ENCODE measurements at places on chromosomes 5 and 9.

- DNase-seq, result no peak
These were observed 154.1 kb downstream of the LRRC70 start for GRCh38 chr5:62732677-62733121.

- no peak for DNase-seq
These were observed 31.9 kb downstream of the SLC12A7 start for GRCh38 chr5:1079961-1080360.

GRCh38 chr9:8614926-8615440 lies 815.4 kb upstream of the DMAC1 start:
- no peak for DNase-seq

- DNase-seq, result no peak
These were observed 21.8 kb upstream of the DENND4C start for GRCh38 chr9:19208653-19209052.

DNA sequence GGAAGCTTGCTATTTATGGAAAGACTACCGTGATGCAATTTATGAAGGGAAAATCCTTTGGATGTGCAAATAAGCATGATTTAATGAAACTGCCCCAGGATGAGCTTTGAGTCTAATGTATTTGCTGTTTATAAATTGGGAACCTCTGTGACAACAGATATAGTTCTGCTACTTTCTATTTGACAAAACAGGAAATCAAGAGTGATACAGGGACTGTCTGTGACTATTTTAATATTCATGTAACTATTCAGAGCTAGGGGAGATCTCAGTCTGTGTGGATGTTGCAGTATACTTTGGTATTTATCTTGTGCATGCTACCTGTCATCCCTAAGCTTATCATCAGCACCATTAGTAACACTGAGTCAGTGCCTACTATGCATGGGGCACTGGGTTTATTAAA lies 132.1 kb downstream of the PDZD2 start:
- no peak for DNase-seq

- peak; percentile 51 for DNase-seq
These were observed 109.7 kb upstream of the RETREG1 start for GRCh38 chr5:16726538-16726946.

DNA sequence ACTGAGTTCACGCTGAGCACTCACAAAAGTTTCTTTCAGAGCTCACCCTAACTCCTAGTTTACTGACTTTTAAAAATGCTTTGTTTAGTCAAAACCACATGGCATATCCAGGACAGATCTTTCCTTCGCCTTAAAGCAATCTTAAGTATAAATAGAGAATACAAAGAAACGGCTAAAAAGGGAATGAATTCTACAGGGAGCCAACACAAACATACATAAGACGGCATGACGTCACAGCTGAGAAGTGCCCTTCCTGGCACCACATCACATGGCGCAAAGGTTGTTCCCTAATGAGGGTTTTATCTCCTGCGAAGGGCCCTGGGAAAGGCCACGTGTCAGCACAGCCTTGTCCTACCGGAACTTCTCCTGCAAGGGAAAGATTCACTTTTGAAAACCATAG lies 141.3 kb downstream of the IRX1 start:
- DNase-seq, result no peak

DNA sequence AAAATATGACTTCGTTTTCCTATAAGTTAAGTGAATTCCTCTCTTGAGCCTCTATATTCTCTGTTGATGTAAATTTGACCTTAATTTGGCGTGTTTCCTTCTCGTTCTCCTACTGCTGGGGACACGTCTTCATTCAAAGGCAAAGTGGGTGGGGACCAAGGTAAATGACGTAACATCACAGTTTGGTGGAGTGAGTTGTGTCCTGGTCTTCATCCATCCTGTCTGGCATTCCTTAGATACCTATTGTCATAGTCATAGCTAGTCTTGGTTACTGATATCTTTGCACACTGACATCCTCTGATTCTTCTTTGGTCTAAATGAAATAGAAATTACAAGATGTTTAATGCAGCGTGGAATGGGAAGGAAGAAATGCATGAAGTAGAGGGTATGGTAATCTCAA lies 108.5 kb downstream of the NNT start:
- no peak for DNase-seq

GRCh38 chr5:107277485-107278125 lies 393.1 kb downstream of the EFNA5 start:
- DNase-seq, result no peak

GRCh38 chr5:134995850-134996402 lies 28.2 kb downstream of the CATSPER3 start:
- no peak for DNase-seq

- no peak for DNase-seq
These were observed 6.2 kb downstream of the UGT3A2 start for GRCh38 chr5:36060420-36060887.

- no peak for DNase-seq
These were observed 7.4 kb downstream of the CTNNA1 start for GRCh38 chr5:138760448-138761110.

GRCh38 chr9:82721593-82721992 lies 341.3 kb downstream of the RASEF start:
- no peak for DNase-seq

DNA sequence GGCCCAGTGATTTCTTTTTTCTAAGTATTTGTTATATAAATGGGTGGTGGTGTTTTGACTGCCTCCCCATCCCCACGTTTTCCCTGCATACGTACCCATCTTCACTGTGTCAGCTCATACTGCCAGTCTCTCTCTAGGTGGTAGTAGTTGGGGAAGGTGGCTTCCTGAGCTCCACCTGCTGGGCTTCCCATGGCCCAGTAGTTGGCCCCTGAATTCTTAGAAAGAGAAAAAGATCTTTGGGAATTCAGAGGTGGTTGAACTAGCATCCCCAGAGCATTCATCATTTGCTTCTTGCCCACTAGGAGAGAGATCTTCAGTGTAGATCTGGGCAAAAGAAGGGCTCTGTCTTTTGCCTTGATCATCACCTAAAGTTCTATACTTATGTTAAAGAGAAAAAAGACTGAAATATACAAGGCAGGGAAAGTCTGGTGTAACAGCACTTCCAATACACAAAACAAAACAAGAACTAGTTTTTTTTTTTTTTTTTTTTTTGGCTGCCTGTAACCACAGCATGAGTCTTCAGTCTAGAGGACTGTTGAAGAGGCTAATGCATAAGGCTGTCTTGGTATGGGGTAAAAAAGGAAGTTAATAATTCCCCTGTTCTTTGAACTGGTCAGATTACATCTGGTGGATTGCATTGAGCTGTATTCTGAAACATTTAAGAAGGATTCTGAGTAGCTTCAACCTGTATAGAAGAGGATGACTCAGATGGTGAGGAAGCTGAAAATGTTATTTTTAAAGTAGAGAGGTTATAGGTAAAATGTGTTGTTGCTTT lies 128.7 kb downstream of the ATG10 start:
- no peak for DNase-seq

Measured in DMS153 (cell line).